ENCODE measurements at places on chromosomes 4 and X. TPM values are rescaled to one million over a fixed set of nuclear protein-coding genes. Genes with fewer than 3 reads are reported as not detected.

PAGE2 gene
- not detected for total RNA-seq

DNA sequence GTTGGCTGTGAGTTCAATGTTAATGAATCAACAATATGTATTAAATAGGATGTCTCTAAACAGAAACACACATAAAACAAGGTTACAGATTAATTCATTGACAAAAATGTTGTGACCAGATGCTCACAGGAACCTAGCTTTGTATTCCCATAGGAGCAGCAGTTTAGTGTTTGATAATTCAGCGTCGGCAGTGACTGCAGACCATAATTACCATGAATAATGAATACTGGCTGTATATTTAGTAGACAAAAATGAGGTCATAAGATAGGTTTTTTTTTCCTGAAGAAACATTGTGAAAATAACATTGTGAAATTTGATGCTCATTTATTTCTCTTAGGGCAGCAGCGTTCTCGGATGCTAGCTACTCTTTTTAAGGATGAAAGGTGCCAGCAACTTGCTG is 27.8 kb downstream of the COPS4 start:
- H3K4me3 ChIP-seq, result no peak overlapping the region
- no peak overlapping the region for H3K27ac ChIP-seq
- DNase-seq, result no peak
- H3K36me3 ChIP-seq, result no peaks in the 10 kb centered on the region

EFHC2 gene
- total RNA-seq, result not detected

- no peak overlapping the region for H3K27ac ChIP-seq
- no peak overlapping the region for H3K4me3 ChIP-seq
- no peak for DNase-seq
- H3K4me1 ChIP-seq, result no peaks in the 10 kb centered on the region
- H3K27me3 ChIP-seq, result no peaks in the 10 kb centered on the region
Observed at GRCh38 chr4:10872833-10873517, 188.4 kb upstream of the CLNK start.

MAGEA1 gene
- total RNA-seq, result not detected
